ENCODE measurements at places on chromosomes 1 and 21.

DNA sequence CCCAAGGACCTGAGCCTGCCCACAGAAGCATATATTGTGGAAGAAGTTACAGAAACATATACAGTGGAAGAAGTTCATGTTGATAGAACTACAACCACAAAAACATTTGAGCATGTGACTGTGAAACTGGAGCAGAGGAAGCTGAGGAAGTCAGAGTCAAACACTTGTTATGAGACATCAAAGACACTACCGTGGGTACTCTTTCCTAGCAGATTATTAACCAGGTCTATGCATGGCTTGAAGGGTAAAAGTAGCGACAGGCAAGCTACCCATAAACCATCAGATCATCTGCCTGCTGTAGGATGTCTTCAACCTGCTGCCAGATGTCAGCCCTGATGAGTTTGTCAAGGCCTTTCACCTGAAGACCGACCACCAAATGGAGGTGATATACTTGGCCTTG, 35.8 kb downstream of the IVNS1ABP start:
- DNase-seq = no peak

DNA sequence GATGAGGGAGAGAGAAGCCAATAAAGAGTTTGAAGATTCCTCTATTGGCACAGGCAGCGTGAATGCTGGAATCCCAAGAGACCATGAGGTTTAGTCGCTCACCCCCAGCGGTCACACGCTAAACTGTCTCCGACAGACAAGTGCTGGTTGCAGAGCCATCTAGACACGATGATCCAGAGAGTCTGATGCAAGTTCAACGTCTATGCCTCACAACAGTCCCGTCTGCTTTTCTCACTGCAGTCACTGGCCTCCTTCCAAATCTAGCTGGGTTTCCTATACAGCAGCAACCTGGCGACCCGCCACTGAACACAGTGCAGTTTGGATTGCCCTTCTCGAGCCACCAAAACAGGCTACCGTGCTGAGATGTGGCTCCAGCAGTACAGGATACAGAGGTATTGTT, 98.6 kb upstream of the KRTAP19-8 start:
- no peak for DNase-seq

DNA sequence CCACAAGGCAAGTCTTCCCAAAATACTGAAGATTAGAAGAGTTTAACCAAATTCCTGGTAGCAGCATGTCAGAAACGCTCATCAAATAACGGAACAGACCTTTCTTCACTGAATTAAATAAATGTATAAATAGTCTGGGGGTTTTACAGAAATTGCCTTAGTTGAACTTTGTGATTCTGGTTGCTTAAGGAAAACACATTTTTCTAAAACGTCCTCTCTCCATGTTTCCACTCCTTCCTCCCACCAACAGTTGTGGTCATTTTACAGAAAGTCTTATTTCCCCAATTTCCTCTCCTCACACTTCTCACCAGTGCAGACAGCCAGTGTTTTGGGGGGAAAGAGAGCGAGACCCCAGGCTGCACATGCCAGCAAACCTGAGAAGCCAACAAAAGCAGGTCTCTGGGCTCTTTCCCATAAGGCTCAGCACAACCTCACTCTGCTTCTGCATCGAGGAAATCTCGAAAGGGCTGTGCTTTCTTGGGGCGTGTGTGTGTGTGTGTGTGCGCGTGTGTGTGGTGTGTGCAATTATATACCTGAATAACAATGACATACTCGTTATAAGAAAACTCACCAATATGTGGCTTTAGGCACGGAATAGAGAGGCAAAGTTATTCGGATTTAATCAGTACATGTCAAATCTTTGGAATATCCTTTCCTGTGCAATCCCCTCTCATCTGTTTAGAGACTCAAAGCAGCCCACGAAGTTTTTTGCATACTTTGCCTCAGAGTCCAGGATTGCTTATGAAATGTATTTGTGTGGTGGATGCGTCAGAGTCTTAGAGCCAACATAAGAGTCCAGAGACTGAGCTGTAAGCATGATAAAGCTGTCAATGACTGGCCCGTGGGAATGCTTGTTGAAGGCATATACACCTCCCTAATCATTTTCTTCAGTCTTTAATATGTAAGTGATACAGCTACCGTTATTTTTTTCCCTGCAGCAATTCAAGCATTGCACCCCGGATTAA, 2.0 kb downstream of the KCNJ15 start:
- DNase-seq = no peak

GRCh38 chr1:116288201-116288598, 84.8 kb upstream of the ATP1A1 start:
- no peak for DNase-seq

- no peak for DNase-seq
Measured at GRCh38 chr1:10674700-10675609, 121.5 kb downstream of the CASZ1 start.

GRCh38 chr1:201468501-201468843, 516 bp downstream of the PHLDA3 start:
- no peak for DNase-seq

DNA sequence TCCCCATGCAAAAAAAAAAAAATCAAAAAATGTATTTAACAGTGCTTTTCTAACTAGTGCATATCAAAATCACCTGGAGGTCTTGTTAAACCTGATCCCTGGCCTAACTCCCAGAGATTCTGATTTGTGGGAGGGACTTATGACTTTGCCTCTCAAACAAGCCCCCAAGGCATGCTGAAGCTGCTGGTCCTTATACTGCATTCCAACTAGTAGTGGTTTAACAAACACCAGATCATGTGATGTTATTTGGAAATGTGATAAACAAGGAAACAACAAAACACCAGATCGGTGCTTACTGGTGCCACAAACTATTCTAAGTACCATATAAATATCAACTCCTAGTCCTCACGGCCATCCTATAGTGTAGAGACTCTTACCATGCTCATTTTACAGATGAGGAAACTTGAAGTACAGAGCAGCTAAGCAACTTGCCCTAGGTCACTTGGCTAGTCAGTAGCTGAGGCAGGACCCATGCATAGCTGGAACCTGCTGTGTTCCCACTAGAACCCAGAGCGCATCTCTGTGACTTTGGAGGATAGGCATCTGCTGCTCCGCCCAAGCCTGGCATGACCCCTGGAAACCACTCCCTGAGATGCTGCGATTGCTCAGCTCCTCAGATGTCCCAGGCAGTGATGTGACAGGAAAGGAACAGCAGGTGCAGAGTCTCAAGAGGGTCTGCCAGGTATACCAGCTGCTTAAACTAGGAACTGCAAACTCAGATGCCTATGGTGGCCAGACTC, 38.1 kb downstream of the SOX13 start:
- DNase-seq = no peak

GRCh38 chr1:181097242-181097641, 8.7 kb downstream of the IER5 start:
- no peak for DNase-seq

DNA sequence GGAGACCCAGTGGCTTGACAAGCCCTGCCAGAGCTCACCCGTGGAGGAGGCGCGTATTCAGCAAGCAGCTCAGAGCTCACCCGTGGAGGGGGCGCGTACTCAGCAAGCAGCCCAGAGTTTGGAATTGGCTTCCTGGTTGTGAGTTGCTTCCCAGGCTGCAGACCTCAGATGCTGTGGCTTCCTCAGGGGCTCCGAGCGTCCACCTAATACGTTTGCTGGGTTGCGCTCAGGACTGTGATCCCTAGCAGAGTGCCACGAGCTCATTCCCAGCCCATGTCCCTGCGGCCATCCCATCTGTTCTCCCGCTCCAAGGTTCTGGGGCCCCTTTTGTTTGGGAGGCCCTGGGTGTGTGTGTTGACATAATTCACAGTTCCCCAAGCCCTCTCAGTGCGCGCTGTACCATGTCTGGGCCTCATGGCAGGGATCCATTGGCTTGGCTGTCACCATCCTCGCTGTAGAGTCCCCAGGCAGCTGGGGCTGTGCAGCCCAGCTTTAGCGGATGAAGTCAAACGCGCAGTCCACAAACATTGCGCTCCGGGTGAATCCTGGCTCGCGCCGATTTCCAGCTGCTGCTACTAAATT, 3.6 kb downstream of the AJAP1 start:
- no peak for DNase-seq

DNA sequence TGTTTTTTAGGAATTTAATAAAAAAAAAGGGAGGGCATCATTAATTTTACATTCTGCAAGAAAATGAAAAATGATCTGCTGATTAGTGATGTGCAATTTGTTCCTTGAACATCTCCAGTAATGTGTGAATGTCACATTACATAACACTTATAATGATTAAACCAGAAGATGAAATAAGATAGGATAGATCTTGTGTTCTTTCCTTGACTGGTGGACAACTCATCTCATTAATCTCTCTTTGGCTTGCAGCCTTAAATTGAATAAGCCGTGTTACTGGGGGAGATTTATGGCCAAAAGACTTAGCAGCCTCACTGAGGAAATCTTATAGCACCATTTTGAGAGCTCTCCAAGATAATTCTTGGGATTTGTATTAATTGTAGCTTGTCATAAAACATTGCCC, 217.2 kb downstream of the ST6GALNAC3 start:
- no peak for DNase-seq

DNA sequence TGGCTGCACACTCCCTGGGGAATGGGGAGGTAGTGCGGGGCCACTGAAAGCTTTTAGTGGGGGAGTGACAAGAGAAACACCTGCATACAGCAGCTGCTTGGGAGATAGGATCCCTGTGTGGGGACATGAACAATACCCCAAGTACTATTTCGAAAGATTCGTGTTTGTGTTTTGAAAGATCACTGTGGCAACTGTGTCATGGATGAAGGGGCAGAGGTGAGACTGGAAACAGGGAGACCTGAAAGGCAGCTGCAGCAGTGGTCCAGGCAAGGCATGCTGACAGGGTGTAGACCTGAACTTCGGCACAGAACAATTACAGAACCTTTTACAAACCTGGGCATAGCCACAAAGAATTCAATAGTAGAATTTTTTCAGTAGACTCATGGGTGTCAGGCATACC, 32.9 kb downstream of the TENT5C start:
- no peak for DNase-seq

DNA sequence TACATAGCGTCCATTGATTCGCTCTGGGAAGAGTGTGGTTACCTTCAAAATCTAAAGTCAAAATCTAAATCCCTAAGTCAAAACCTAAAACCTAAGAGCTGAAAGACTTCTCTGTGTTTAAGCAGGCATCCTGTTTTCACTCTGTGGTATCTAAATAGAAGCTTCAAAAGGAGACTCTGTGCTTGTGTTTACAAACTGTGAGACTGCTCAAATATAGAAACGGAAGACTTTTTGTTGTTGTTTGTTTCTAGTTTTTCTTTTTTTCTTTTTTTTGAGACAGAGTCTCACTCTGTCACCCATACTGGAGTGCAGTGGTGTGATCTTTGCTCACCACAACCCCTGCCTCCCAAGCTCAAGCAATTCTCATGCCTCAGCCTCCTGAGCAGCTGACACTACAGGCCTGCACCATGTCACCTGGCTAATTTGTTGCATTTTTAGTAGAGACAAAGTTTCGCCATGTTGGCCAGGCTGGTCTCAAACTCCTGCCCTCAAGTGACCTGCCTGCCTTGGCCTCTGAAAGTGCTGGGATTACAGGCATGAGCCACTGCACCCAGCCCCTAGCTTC, 425.9 kb downstream of the SMYD3 start:
- DNase-seq = no peak

DNA sequence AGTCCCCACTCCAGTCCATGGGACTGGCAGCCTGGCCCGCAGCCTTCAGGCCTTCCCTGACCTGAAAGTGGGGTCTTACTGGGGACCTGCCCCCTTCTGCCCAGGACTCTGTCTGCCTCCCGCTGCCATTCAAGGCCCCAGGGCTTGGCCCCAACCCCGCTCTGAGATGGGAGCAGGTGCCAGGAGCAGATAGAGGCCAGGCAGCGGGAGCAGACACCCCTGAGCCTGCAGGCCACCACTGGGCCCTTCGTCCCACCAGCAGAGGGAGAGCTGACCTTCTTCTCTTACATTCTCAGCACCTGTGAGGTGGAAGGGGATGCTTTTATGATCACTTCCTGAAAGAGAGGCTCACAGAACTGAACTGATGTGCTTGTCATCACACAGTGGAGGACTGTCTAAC, 62.2 kb upstream of the TINAGL1 start:
- no peak for DNase-seq

GRCh38 chr1:43522776-43523480, 7.8 kb upstream of the PTPRF start:
- no peak for DNase-seq

- DNase-seq = no peak
Measured at GRCh38 chr1:115308969-115309368, 29.1 kb downstream of the NGF start.

DNA sequence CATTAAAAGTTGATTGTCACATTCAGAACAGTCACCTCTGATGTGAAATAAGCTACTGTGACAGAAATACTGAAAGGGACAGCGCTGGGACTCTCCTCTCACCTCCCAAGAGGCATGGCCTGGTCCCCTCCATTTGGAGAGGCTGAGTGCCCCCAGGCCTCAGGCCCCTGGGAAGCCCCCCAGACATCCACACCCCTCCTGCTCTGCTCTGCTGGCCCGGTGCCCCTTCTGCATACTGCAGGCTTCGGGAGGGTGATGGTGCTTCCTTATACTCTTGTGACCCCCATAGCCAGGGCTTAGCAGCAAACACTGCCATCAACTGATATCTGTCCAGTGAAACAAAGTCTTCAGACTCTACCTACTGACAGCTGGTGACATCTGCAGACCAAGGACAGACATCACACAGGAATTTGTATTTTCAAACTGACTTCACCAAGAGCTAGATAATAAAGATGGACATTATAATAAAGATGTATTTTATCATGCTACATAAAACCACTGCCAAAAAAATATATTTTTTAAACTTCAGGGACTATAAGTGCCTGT, 36.9 kb downstream of the C2CD2 start:
- no peak for DNase-seq

- no peak for DNase-seq
Measured at GRCh38 chr1:26786437-26787380, 1.0 kb upstream of the PIGV start.

- DNase-seq = no peak
Measured at GRCh38 chr1:226823643-226824042, 46.8 kb upstream of the PSEN2 start.

- no peak for DNase-seq
Measured at GRCh38 chr1:191222206-191222605, 744.5 kb upstream of the BRINP3 start.

DNA sequence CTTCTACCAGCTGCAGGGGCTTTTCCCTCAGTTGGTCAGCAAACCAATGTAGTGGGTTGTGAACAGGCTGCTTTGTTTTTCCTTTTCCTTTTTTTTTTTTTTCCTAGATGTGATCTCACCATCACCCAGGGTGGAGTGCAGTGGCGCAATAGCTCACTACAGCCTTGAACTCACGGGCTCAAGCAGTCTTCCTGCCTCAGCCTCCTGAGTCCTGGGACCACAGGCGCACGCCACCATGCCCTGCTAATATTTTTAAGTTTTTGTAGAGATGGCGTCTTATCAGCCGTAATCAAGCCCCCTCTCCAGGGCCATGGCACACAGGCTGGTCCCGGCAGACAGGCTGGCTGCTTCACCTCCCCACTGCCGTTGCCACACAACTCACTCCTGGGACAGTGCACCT, 3.4 kb upstream of the TRIM11 start:
- no peak for DNase-seq

- no peak for DNase-seq
Measured at GRCh38 chr1:185819798-185820197, 85.6 kb downstream of the HMCN1 start.

DNA sequence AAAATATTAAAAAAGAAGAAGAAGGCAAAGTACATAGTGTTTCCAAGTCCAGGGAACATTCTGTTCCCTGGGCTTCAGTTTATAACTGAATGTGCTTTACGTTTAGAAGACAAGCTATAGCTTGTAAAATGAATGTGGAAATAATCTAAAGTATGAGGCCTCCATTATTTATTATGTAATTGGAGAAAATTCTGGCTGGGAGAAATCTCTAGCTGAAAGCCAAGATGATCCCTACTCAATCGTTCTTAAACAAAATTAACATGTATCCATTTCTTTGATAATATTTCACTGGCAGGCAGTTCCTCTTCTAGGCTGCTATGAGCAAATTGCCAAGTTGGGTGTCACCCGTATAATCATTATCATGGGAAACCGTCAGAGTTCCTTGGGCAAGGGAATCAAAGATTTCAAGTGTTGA, 52.2 kb upstream of the ETS2 start:
- DNase-seq = no peak

All from activated CD4-positive, alpha-beta T cell treated with anti-CD3 and anti-CD28 coated beads, Interleukin-2, amount 50 U/mL, for 24 hours (primary cell).